Prostate gland (tissue), 2 donors: ENCODE measurements at places on chromosomes 3 and 15.
A peak's percentile ranks its signal among the peaks of the same experiment; 100 is the strongest.

- DNase-seq = no peak
Observed at GRCh38 chr3:124415446-124415960, 314.7 kb upstream of the UMPS start.

- DNase-seq = no peak
Observed at GRCh38 chr3:31472479-31473390, 60.0 kb upstream of the STT3B start.

- DNase-seq = peak; percentile 68
Observed at GRCh38 chr15:29805043-29805707, 17.1 kb downstream of the TJP1 start.

GRCh38 chr3:14548321-14548729 is 8.2 kb upstream of the GRIP2 start:
- DNase-seq = peak; percentile 56

DNA sequence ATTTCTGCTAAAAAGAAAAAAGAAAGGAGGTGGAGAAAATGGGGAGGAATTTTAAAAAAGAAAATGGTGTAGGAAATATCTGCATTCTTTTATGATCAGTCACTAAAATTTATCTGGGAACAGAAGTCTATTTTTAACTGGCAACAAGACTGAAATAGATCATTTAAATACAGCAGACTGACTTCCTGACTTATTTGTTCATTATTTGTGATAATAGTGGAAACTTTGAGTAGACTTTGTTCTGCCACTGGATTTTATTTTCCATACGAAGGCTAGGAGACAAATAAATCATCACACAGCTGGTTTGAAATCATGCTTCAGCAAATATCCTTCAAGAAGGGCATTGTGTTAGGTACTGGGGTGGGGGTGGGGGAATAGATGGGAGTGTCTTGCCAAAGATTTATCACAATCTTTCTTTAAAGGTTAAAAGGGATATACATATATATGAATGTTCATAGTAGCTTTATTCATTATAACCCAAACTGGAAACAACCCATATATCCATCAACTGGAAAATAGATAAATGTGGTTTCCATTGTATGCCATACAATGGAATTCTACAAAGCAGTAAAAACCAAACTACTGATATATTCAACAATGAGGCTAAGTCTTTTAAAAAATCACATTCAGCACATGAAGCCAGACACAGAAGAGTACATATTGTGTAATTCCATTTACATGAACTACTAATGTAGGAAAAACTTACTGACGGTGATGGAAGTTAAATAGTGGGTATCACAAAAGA is 4.7 kb upstream of the CLASP2 start:
- DNase-seq = no peak

GRCh38 chr3:139457066-139457465 is 19.2 kb downstream of the RBP2 start:
- no peak for DNase-seq

DNA sequence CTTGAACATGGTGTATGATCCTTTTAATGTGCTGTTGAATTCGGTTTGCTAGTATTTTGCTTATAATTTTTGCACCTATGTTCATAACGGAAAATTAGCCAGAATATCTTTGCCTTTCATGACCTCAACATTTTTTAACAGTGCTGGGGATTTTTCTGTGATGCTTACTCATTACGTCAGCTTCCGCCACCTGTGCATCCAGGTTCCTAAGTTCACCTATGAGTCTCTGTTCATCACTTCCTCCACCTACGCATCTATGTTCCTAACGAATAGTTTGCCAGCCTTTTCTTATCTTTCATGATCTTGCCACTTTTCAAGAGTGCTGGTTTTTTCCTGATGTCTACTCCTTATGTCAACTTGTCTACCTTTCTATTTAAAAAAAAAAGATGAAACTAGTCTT is 16.5 kb downstream of the AADACL2 start:
- no peak for DNase-seq

DNA sequence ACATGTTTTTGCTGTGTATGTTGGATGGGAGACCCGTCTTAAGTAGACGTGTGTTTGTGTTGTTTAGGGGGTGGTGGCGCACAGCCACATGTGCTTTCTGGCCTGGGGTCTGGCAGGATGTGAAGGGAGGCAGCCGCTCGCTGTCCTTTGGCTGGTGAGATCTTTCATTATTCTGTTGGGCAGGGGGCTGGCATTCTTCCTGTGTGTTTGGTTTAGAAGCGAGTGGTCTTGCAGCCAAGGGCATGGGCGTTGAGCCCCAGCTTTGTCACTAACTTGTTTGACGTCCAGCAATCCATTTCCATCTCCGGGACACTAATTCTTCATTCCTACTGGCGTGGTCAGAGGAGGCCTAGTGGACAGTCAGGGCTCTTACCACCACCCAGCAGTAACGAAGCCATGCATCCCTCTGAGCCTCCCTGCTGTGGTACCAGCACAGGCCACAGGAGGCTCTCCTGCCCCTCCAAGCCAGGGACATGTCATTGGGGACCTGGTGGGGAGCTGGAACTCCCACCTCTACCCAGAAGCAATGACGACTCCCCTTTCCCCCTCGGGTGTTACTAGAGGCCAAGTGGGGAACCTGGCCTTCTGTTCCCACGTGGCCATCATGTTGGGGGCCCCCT is 10.7 kb downstream of the THSD4 start:
- no peak for DNase-seq

- no peak for DNase-seq
Observed at GRCh38 chr3:55122312-55122711, 194.5 kb upstream of the LRTM1 start.

GRCh38 chr15:62419192-62419591 is 254.1 kb upstream of the C2CD4B start:
- DNase-seq = no peak
